Keratinocyte (primary cell): ENCODE measurements at places on chromosomes 1 and 21.

DNA sequence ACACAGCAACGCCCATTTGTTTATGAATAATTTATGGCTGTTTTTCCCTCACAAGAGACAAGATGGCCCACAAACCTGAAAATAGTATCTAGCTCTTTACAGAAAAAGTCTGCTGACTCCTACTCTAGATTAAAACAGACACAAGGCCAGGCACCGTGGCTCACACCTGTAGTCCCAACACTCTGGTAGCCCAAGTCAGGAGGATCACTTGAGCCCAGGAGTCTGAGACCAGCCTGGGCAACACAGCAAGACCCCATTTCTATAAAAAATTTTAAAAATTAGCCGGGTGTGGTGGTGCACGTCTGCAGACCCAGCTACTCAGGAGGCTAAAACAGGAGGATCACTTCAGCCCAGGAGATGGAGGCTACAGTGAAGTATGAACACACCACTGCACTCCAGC lies 34.6 kb downstream of the LUZP1 start:
- no peak for DNase-seq

DNA sequence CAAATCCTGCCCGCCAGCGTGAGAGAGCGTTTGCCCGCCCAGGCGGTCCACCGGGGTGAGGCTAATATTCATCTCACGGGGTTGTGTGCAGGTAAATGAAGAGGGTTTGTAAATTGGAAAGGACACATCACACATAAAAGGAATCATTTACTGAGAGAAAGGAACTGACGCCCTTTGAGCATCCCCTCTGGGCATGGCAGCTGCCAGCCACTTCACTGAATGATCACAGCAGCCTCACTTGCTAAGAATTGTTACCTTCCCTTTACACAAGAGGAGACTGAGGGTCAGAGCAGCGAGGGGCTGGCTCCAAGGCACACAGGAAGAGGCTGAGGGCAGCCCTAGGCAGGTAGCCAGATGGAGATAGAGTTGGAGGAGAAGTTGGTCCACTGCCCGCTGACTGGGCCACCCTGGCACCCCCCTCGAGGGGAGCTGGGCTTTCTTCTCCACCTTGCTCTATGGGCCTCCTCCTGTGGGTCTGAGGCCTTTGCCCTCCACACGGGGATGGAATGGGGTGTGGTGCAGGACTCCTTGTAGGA lies 96.0 kb downstream of the FOXD2 start:
- no peak for DNase-seq

- no peak for DNase-seq
These were observed 294.8 kb upstream of the ADAMTS5 start for GRCh38 chr21:27261676-27262075.

DNA sequence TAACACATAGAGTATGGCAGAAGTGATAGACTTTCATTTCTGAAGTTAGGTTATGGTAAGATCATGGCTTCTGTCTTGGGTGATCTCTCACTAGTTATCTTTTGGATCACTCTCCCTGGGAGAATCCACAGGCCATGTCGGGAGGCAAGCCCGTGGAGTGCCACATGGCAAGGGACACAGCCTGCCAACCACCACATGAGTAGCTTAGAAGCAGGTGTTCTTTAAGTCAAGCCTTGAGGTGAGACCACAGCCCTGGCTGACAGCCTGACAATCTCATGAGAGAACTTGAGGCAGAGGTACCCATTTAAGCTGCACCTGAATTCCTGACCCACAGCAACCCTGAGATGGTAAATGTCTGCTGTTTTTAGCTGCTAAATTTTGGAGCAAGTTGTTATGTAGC lies 130.4 kb downstream of the KCNN3 start:
- DNase-seq = no peak

- no peak for DNase-seq
These were observed 4.2 kb downstream of the RERE start for GRCh38 chr1:8813016-8813763.

- DNase-seq = no peak
These were observed 53.3 kb upstream of the ATP1B1 start for GRCh38 chr1:169053196-169053595.

- no peak for DNase-seq
These were observed at the start of gene OR2G3 for GRCh38 chr1:247605286-247605685. Gene OR2G3, plus strand, starts transcription at chr1:247605586. Its CDS starts 0 bp downstream, at chr1:247605586.

GRCh38 chr1:187877220-187877619 lies 1048.5 kb downstream of the PLA2G4A start:
- DNase-seq = no peak
